Activated CD8-positive, alpha-beta T cell treated with anti-CD3 and anti-CD28 coated beads for 36 hours (primary cell): ENCODE measurements at places on chromosomes 6 and 20.

DNA sequence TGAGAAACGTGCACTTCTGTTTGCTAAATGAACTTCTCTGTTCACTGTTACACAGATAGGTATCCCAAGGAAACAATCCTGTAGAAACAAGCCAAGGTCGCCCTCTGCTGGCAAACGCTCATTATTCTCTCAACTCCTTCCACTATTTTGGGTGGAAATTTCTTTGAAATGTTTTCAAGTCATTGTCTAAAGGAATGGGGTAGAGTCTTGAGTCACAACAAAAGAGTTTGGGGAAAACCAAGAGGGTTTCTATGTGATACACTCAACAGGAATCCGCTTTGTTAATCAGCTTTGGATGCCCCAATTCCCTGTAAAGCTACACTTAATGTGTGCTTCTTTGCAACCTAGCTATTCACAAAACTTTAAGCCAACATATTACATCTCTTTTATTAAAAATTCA is 4.6 kb upstream of the RAE1 start:
- peak; percentile 87 for DNase-seq

DNA sequence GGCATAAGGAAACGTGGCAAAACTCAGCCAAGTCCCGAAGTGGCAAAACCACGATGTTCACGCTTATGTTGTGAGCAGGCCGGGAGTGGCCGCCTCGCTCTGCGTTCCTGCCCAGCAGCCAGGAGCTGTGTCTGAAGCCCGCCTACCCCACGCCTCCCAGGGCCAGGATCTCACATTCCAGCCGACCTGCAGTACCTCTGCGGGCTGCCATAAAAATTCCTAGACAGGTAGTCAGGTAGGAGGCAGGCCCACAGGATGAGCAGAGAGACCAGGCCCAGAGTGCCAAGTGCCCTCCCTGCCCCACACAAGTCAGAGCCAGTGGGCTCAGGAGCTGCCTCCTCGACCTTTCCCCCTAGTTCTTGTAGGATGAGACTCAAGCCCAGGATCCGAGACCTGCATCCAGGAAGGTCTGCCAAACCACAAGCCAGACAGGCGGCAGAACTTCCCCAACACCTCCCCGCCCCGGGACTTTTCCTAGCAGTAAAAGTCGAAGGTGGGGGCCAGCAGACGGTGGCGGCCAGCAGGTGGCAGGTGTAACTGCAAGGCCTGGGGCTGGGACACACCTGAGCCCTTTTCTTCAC is 16.7 kb downstream of the PMEPA1 start:
- DNase-seq: no peak

DNA sequence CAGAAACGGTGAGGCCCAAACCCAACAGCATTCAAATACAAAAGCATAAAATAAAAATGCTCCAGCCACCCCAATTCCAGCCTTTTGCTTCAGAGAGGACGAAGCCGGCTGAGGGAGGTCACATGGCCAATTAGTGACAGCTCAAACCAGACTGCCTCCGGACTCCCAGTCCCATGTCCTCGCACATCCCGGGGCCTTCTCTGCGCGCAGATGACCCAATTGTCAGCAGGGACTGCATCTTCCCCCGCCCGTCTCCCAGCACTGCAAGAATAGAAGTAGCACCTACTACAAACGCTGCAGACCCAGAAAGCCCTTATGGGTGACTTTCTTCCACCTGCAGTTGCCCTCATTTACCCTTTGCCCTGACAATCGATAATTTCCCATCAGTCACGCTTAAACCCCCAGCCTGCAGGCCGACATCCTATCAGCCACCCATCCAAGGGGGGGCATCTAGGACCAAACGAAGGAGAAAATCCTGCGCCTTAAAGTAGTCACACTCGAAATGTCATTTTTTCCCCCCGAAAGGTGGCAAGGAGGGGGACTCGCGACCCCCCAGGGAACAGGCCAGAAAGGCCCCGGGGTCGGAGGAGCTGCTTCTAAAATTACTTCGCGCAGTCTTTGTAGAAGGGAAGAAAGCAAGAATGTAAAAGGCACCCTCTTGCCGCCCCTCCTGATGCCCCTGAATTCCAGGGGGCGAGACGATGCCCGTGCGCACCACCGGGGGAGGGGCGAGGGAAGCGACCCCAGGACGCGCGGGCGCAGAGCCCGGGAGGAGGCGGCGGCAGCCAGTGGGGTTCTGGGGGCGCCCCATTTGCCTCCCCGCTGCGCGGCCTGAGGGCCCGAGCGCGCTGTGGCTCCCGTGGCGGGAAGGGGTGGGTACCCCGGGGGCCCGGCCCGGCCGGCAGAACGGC is 792 bp downstream of the SLC23A2 start:
- peak; percentile 32 for DNase-seq

GRCh38 chr6:148203970-148204369 is 138.7 kb upstream of the SASH1 start:
- DNase-seq: peak; percentile 85

DNA sequence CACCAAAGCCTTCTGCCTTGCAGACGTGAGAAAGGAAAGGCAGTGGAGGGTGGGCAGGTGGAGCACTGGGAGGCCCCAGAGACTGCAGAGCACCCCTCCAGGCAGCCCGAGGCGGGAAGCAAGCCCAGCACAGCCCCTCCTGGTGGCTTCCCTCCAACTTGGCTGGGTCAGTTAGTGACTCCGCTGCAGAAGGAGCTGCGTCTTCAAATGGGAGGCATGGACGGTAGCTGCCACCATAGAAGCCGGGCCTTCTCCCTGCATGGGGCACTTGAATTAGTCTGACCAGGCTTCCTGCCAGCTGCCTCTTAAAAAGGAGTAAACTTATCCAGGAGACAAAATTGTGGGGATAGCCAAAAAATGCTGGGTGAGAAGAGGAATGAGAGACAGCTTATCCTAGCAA is 88.0 kb upstream of the RPS6KA2 start:
- DNase-seq: no peak

- DNase-seq: no peak
Observed at GRCh38 chr6:125030969-125031368, 68.7 kb downstream of the RNF217 start.

DNA sequence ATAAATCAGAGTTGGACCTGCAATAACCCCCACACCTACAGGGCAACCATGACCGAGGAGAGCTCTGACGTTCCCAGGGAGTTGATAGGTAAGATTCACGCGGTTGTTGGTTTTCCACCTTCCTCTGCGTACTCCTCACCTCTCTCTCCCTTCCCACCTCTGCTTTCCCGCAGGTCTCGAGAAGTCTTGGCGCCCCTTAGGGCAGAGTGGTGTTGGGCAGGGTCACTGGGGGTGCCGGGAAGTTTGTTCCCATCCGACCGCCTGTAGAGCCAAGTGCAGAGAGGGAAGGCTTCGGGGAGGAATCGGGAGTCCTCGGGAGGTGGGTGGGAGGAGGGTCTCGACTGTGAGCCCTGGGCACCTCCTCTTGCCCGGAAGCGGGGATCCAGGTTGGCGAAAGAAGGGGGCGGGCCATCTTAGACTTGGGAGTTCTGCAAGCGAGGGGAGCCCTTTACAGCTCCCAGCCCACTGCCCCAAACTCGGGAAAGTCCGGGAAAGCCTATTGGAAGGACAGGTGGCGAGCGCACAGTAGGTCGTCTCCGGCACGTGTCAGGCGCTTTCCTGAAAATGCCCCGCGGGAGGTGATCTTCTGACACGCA is 672 bp downstream of the CARMIL1 start:
- DNase-seq: peak; percentile 14

GRCh38 chr6:144139817-144140216 is 10.5 kb upstream of the STX11 start:
- no peak for DNase-seq

GRCh38 chr6:166046226-166046625 is 121.4 kb downstream of the TBXT start:
- no peak for DNase-seq

DNA sequence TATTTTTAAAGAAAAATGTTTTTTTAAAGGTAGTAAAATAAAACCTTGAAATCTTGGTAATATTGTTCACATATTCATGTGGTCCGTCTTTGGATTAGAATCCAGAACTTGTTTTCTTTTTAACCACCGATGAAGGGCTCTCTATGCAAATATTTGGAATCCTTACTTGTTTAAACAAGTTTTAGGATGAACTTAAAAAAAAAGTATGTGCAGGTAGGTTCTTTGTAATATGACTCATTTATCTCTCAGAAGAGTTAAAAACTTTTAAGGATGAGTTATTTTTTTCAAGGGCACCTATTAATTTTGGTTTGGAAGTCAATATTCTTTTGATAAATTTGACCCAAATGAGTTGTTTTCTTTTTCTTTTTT is 8.9 kb downstream of the DSP start:
- DNase-seq: no peak

DNA sequence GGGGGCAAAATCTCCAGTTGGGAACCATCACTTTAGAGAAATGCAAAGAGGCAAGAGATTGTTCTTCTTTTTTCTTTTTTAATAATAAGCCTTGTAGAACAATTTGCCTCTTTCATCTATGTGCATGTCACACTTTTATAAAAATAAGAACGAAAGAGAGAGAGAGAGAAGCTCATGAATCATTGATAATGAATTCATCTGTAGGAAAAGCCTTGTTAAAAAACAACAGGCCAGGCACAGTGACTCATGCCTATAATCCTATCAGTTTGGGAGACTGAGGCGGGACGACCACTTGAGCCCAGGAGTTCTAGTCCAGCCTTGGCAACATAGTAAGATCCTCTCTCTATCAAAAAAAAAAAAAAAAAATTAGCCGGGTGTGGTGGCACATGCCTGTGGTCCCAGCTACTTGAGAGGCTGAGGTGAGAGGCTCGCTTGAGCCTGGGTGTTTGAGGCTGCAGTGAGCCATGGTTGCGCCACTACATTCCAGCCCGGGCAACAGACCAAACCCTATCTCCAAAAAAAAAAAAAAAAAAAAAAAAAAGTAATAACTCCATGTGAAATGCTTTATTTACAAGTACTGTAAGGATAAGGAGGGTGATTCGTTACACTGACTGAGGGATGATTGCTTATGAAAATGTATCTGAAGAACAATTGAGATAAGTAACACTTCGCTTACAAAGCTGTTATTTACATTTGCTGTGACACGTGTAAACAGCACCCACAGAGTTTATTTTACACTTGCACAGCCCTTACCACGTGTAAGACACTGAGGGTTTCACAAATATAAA is 6.0 kb downstream of the CCN5 start:
- DNase-seq: no peak

GRCh38 chr6:36034441-36034840 is 6.8 kb downstream of the MAPK14 start:
- DNase-seq: no peak

- DNase-seq: no peak
Observed at GRCh38 chr20:32474967-32475811, 109.9 kb downstream of the NOL4L start.

GRCh38 chr6:46882645-46883044 is 39.1 kb downstream of the ADGRF5 start:
- DNase-seq: no peak

DNA sequence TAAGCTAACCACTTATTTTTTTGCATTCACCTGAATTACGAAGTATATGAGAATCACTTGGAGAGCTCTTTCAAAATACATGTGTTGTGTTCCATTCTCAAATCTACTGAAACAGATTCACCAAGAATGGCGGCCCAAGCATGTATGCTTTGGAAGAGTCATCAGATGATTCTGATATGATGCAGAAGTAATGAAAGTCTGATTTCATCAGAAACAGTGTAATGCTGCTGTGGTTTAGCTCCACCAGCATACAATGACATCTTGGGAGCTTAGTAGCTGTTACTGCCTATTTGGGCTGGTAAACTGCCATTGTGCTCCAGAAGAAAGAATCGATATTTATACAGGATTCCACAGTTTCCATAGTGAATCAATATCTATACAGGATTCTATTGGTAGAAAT is 52.9 kb downstream of the UBR2 start:
- no peak for DNase-seq

DNA sequence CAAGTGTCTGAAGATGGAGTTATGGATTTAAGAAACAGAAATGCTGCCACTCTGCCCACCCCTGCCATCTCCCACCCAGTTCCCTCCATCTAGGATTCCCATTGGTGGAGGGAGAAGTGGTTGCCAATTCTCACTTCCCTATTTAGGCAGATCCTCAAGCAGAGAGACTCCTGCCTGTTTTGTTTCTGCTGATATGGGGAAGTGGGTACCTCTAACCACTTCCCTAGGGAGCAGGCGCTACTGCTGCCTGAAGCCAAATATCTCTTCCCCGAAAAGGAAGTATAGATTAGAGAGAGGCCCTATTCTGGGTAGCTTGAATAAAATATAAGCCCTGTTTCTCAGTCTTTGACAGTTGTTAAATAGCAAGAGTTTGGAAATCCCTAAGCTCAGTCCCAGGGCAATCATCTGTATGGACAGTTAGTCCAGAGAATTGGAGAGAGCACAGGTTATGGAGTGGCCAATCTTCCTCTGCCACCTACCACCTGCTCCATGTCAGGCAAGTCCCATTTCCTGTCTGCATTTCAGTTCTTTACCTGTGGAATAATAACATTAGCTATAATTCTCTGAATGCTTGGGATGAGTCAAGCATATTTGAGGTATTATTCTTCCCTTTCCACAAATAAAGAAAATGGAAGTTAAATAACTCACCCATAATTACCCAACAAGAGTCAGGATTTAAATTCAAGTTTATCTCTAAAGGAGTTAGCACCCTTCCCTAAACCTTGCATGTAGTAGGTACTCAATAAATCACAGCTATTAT is 2.6 kb upstream of the ADGB start:
- DNase-seq: no peak

GRCh38 chr20:57672953-57673575 is 36.8 kb downstream of the PMEPA1 start:
- no peak for DNase-seq

- DNase-seq: peak; percentile 44
Observed at GRCh38 chr6:98769546-98769945, 64.8 kb upstream of the POU3F2 start.

- no peak for DNase-seq
Observed at GRCh38 chr6:16248271-16248853, 10.0 kb downstream of the GMPR start.

GRCh38 chr6:45655745-45656476 is 278.2 kb upstream of the SUPT3H start:
- DNase-seq: no peak

DNA sequence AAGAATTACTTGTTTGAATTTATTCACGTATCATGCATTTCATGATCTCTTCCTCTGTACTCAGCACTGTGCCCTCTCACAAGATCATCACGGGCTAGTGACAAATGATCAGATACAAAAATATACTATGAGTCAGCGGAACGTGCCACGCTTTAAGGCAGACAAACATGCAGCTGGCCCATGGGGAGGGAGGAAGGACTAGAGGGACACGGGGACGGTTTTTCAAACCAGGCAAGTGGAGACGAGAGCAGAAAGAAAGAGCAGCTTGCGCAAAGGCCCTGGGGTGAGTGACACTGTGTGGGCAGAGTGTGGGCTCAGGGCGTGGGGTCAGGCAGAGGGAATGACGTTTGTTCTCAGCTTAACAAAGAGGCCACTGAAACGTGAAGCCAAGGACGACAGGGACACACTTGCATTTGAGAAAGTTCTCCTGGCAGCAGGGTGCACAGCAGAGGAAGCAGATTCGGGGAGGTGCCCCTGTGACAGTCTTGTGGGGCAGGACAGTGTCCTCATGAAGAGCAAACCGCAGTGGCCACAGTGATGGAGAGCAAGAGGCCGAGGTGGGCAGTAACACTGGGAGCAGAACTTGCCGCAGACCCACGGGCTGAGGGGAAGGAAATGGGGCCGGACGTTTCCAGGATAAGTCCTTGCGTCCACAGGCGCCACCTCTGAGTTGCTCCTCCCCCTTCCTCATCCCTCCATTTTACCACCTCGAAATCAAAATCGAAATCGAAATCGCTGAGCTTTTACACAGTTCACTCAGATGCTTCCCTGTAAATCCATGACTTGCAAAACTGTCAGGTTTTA is 6.9 kb upstream of the RPS6KA2 start:
- DNase-seq: no peak

GRCh38 chr6:91328241-91328640 is 741.4 kb upstream of the MAP3K7 start:
- DNase-seq: no peak

GRCh38 chr20:47857569-47858464 is 72.5 kb upstream of the SULF2 start:
- DNase-seq: no peak
